ENCODE measurements at places on chromosomes 16 and 17. TPM values are rescaled to one million over a fixed set of nuclear protein-coding genes. Genes with fewer than 3 reads are reported as not detected.

CEP112 gene
- 4.5 TPM for total RNA-seq

TBC1D3C gene
- 1.6 TPM for total RNA-seq

BAIAP3 gene
- 7.5 TPM for total RNA-seq

MFSD6L gene
- total RNA-seq, result not detected

SCPEP1 gene
- 26.6 TPM for total RNA-seq

DNA sequence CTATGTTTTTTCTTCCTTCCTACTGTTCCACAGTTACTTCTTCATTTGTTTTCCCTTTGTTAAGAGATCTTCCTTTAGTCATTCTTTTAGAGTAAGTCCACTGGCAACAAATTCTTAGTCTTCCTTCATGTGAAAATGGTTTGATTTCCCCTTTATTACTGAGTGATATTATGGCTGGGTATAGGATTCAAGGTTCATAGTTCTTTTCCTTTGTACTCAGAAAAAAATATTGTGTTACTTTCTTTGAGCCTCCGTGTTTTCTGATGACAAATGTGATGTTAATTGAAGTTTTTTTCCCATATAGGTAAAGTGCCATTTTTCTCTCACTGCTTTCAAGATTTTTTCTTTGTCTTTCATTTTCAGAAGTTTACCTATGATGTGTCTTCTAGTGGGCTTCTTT lies 283.1 kb upstream of the TBX2 start:
- DNase-seq, result no peak
- no peaks in the 10 kb centered on the region for H3K27me3 ChIP-seq
- H3K27ac ChIP-seq, result no peak overlapping the region
- H3K4me3 ChIP-seq, result no peak overlapping the region
- H3K36me3 ChIP-seq, result no peaks in the 10 kb centered on the region
- no peaks in the 10 kb centered on the region for H3K4me1 ChIP-seq

DNA sequence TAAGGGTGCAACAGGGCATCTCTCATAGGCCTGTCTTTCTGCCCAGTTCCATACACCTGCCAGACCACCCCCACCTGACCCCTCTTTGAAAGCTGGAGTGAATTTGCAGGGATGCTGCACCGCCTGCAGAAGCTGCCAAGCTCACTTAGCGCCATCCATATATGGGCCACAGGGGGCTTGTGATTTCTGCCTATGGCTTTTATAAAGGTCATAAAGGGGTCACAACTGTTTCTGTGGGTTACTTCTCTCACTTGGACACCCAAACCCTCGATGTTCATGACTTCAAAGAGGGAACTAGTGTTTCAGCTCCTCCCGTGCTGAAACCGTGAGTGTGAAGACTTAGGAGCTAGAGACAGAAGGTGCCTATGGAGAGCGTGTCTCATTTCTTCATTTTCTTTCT lies 23.9 kb upstream of the MEAK7 start:
- no peaks in the 10 kb centered on the region for H3K4me1 ChIP-seq
- DNase-seq, result no peak
- H3K36me3 ChIP-seq, result no peaks in the 10 kb centered on the region

- H3K27ac ChIP-seq, result no peak overlapping the region
- no peaks in the 10 kb centered on the region for H3K27me3 ChIP-seq
- no peaks in the 10 kb centered on the region for H3K4me1 ChIP-seq
- H3K4me3 ChIP-seq, result no peak overlapping the region
- no peak for DNase-seq
Measured at GRCh38 chr17:72104164-72104862, 16.5 kb upstream of the SOX9 start.

DNA sequence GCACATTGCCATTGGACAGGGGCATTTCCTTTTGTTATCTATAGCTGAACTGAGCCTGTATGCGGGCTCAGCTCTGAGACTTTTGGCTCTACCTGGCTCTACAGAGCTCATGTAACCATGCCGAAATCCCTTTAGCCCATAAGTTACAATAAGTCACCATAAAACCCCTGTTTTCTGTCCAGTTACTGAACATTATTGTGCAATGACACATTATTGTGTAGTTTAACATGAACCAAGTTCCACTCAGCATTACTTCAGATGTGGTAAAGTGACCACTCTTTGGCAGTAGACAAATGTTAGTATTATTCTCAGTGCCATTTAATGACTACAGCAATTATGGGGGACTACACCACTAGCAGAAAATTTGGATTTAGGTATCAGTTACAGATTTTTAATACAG lies 65.4 kb upstream of the RASL10B start:
- no peak overlapping the region for H3K27ac ChIP-seq
- H3K4me3 ChIP-seq, result no peak overlapping the region
- H3K4me1 ChIP-seq, result no peaks in the 10 kb centered on the region
- no peaks in the 10 kb centered on the region for H3K27me3 ChIP-seq

DNA sequence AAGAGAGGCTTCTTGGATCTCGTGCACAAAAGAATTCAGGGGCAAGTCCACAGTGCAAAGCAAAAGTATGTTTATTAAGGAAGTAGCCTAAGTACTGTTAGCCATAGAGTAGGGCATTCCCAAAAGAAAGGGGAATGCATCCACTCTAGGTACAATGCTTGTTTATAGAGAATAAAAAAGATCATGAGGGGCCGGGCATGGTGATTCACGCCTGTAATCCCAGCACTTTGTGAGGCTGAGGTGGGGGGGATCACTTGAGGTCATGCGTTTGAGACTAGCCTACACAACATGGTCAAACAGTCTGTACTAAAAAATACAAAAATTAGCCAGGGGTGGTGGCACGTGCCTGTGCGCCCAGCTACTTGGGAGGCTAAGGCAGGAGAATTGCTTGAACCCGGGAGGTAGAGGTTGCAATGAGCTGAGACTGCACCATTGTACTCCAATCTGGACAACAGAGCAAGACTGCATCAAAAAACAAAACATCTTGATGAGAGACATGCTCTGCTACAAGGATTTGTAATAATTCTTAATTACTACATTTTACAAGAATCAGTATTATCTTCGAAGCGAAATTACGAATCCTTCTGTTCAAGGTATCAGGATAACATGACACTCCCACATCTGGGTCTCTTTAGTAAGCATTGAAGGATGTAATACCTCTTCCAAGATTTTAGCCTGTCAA lies 191.6 kb downstream of the CPPED1 start:
- no peak overlapping the region for H3K4me3 ChIP-seq
- H3K36me3 ChIP-seq, result no peaks in the 10 kb centered on the region
- H3K4me1 ChIP-seq, result no peaks in the 10 kb centered on the region
- no peaks in the 10 kb centered on the region for H3K27me3 ChIP-seq
- DNase-seq, result no peak

- peaks cover 55% of the 10 kb centered on the region for H3K4me1 ChIP-seq
- no peaks in the 10 kb centered on the region for H3K36me3 ChIP-seq
- H3K27ac ChIP-seq, result no peak overlapping the region
- H3K27me3 ChIP-seq, result no peaks in the 10 kb centered on the region
Measured at GRCh38 chr17:47697906-47698711, 4.1 kb downstream of the TBKBP1 start.

DNA sequence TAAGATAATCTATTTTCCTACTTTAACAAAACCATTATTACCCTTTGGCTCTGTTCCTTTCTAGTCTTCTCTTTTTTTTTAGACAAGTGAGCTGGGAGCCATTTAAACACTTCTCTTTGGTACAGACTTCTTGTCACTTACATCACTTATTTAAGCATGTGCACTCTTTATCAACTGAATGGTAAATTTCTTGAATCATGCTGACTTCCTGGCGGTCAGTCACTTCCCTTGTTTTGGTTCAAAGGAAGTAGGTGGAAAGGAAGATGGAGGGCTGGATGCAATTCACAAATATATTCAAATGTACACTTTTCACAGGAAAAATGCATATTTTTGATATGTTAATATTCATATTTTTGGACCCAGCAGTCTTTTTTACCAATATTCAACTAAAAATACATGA lies 97.1 kb downstream of the ITFG1 start:
- H3K36me3 ChIP-seq, result no peaks in the 10 kb centered on the region
- DNase-seq, result no peak
- H3K4me1 ChIP-seq, result no peaks in the 10 kb centered on the region
- H3K27me3 ChIP-seq, result no peaks in the 10 kb centered on the region
- no peak overlapping the region for H3K4me3 ChIP-seq
- no peak overlapping the region for H3K27ac ChIP-seq

- H3K4me1 ChIP-seq, result no peaks in the 10 kb centered on the region
- no peak for DNase-seq
- H3K36me3 ChIP-seq, result no peaks in the 10 kb centered on the region
- H3K4me3 ChIP-seq, result no peak overlapping the region
- H3K27ac ChIP-seq, result no peak overlapping the region
- no peaks in the 10 kb centered on the region for H3K27me3 ChIP-seq
Measured at GRCh38 chr16:72300892-72301291, 128.9 kb upstream of the PMFBP1 start.

DNA sequence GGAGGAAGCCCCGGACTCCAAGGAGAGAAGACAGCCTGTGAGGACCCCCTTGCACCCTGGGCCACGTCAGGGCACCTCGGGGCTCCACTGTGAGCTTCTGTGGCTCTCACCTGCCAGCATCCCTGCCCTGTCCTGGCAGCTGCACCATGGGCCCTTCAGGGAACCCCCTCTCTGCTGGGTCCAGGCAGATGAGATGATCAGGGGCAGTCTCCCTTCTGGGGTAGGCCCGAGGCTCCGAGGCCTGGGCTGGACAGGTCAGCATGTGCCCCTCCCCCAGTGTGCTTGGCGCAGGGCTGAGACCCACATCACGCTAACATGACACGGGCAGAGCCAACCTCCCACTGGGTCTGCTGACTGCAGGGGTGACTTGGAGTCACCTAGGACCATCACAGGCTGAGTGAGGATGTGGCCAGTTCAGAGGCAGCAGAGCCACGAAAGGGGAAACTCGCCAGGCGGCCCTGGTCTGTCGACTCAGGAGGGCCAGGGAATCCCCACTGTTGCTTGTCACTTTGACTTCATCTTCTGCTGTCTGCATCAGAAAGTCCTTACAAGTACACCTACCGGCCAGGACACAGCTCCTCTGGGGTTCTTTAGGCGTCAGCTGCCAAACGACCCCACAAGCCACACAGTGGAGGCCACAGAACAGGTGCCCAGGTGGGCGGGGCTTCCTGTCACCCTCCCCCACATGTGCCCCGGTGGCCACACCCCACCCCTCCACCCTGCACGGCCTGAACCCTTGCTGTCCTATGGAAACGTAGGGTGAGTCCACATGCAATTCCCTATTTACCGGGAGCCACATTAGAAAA lies 2.2 kb downstream of the GALNS start:
- H3K36me3 ChIP-seq, result peaks cover 10% of the 10 kb centered on the region
- H3K4me1 ChIP-seq, result peaks cover 33% of the 10 kb centered on the region

- peaks cover 13% of the 10 kb centered on the region for H3K4me1 ChIP-seq
- H3K4me3 ChIP-seq, result no peak overlapping the region
- DNase-seq, result no peak
- peaks cover 30% of the 10 kb centered on the region for H3K27me3 ChIP-seq
- H3K27ac ChIP-seq, result no peak overlapping the region
- no peaks in the 10 kb centered on the region for H3K36me3 ChIP-seq
Measured at GRCh38 chr16:2199621-2200139, 3.3 kb upstream of the CASKIN1 start.

DNA sequence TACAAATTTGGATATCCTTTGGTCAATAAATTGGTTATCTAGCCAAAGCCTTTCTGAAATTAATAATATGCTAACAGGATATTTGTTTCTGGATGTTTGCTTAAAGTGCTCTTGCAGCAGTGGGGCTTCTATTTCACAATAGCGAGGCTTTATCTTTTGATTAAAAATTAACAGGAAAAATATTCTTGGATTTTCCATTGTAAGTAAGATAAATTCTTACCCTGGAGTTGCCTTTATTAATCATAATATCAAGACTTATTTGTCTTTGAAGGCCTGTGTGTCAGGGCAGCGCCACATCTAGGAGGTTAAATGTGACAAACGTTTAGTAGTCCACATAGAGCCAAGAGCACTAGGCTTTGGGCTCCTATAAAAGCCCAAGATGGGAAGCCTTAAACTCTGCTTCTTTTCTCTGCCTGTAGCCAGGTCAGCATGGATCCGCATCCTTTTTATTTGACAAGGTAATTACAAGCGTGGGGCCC lies 5.3 kb downstream of the TMEM97 start:
- no peaks in the 10 kb centered on the region for H3K27me3 ChIP-seq
- H3K4me1 ChIP-seq, result peaks cover 7% of the 10 kb centered on the region
- H3K4me3 ChIP-seq, result no peak overlapping the region
- no peak for DNase-seq
- peaks cover 12% of the 10 kb centered on the region for H3K36me3 ChIP-seq

- no peaks in the 10 kb centered on the region for H3K4me1 ChIP-seq
- DNase-seq, result no peak
- H3K36me3 ChIP-seq, result no peaks in the 10 kb centered on the region
- H3K27ac ChIP-seq, result no peak overlapping the region
Measured at GRCh38 chr17:43475494-43476089, 8.2 kb upstream of the DHX8 start.

- peaks cover 10% of the 10 kb centered on the region for H3K27me3 ChIP-seq
- H3K4me1 ChIP-seq, result peaks cover 13% of the 10 kb centered on the region
- peak overlapping the region; percentile 64 for H3K4me3 ChIP-seq
- DNase-seq, result no peak
- H3K27ac ChIP-seq, result no peak overlapping the region
Measured at GRCh38 chr17:74972973-74973328, 392 bp upstream of the HID1 start.

GRCh38 chr17:74843352-74843627 lies 16.4 kb downstream of the GRIN2C start:
- H3K27ac ChIP-seq, result no peak overlapping the region
- H3K4me1 ChIP-seq, result no peaks in the 10 kb centered on the region
- DNase-seq, result no peak
- no peaks in the 10 kb centered on the region for H3K36me3 ChIP-seq

- no peak overlapping the region for H3K4me3 ChIP-seq
- H3K4me1 ChIP-seq, result no peaks in the 10 kb centered on the region
- H3K27me3 ChIP-seq, result no peaks in the 10 kb centered on the region
- no peaks in the 10 kb centered on the region for H3K36me3 ChIP-seq
Measured at GRCh38 chr17:63019138-63019873, 53.3 kb downstream of the TANC2 start.

GRCh38 chr16:1492923-1493745 lies at the start of gene TELO2:
TELO2 (plus strand) TSS chr16:1493360; CDS start chr16:1494282, 922 bp downstream.
- no peaks in the 10 kb centered on the region for H3K36me3 ChIP-seq
- DNase-seq, result peak; percentile 85
- H3K27ac ChIP-seq, result peak within 1 kb of the TSS; percentile 83

DNA sequence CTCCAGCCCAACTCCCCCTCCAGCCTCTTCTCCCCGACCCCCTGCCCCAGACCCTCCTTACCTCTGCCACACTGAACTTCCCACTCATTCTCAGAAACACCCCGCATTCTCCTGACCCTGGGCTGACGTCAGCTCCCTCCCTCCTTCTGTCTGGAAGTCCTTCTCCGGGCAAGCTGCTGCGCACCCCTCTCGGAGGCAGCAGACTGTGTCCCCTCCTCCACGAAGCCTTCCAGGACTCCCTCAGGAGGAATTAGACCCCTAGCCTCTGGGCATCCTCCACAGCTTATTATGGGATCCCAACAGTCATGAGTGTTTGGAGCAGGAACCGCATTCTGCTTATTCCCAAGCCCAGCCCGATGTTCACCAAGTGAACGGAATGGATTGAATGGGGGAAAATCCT lies 3.4 kb upstream of the RPL38 start:
- no peak overlapping the region for H3K4me3 ChIP-seq
- no peak overlapping the region for H3K27ac ChIP-seq
- H3K4me1 ChIP-seq, result peaks cover 23% of the 10 kb centered on the region
- H3K36me3 ChIP-seq, result peaks cover 1% of the 10 kb centered on the region

Data from CD8-positive, alpha-beta memory T cell (primary cell).